ENCODE measurements at places on chromosomes 2 and 18.

GRCh38 chr2:35973737-35974132 is 381.8 kb upstream of the CRIM1 start:
- DNase-seq: no peak

- DNase-seq: no peak
Observed at GRCh38 chr2:17429130-17429529, 89.1 kb downstream of the RAD51AP2 start.

DNA sequence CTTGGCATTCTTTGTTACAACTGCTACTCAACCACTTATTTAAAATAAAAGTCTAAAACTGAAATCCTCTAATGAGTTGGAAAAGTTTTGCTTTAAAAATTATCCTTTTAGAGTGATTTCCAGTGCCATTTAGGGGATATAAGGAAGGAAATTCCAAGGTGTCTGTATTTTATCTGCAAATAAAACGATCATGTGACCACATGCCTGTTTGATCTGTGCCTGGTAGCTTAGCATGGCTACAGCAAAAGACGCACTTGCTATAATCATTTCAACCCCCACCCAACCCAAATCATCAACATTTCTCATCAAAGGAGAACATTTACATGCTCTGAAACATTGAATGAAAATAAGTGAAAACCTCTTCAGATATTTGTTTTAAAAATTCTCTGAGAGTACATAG is 615.1 kb downstream of the IRS1 start:
- no peak for DNase-seq

DNA sequence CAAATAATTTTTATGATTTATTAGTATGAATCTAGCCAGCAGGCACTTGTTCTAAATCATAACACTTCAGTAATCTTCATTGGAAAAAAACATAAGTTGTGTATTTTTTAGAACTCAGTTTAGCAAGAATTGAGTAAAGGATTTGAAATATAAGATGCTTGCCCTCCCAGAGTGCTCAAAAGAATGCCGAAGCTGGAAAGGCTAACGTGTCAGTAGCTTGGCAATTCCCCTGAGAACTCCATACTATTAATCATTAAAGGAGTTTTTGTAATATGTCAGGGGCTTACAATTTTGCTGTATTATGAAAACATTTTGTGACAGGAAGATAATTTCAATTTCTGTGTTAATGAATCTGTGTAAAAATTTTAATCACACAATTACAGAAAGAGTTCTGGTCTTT is 122.7 kb downstream of the GULP1 start:
- no peak for DNase-seq

GRCh38 chr2:120778244-120778643 is 42.6 kb downstream of the GLI2 start:
- DNase-seq: no peak

- DNase-seq: no peak
Observed at GRCh38 chr2:64140665-64141200, 3.5 kb downstream of the PELI1 start.

DNA sequence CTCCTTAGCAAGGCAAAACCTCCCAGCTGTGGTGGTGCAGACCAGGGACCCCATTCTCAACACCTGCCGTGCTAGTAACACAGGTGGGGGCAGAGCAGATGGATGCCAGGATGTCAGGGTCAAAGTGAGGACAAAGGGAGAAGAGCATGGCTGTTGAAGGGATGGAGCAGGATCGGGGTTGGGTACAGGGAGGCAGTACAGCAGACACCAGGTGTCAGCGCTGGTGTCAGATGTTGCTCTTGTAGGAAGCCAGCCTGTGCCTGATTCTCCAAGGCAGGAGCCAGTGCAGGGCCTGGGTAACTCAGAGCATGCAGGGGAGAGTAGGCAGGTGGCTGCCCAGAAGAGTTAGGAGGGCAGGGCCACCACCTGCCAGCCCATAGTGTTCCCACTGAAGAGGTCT is 222.1 kb upstream of the SPRED2 start:
- no peak for DNase-seq

DNA sequence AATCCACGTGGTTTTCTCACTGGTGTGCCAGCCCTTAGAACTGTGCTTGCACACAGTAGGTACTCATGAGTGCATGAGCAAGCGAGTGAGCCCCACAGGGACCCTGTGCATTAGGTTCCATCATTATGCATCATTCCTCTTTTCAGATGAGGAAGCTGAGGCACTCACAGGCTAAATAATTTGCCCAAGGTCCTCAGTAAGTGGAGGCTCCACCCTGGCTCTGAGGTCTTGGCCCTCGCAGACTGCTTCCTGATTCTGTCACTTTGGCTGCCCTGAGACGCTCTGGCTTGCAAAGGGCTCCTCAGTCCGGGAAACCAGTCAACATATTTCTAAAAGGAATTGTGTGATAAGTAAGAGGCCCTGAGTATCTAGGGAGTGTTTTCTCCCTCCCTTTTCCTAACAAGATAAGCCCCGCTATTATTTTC is 71.7 kb downstream of the IL1R2 start:
- no peak for DNase-seq

- no peak for DNase-seq
Observed at GRCh38 chr18:61503688-61504087, 170.5 kb downstream of the CDH20 start.

DNA sequence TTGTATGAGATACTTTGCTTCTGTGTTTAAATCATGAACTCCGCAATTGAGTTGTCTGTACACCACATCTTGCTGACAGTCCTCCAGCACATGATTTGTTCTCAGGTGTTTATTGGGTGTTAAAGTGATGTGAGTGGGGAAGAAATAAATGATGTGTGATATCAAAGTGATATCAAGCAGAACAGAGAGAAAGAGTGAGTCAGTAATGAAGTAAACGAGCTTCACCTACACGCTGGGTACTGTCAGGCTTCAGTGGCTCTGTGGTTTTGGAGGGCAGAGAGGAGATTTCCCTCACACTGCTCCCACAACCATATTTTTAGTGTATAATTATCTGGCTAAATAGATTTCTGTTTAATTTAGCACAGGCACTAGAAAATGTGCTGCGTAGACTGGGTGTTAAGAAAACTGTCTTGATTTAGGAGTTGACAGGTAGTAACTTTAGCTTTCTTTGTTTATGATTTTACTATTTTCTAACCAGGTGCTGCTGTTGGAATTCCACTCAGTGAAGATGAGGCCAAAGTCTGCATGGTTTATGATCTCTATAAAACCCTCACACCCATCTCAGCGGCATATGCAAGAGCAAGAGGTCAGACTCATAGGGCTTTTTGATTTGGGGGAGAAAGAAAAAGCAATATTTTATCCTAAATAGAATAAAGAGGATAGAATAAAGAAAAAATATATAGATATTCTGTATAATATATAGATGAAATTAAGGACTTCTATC is 21.2 kb downstream of the ATIC start:
- no peak for DNase-seq

DNA sequence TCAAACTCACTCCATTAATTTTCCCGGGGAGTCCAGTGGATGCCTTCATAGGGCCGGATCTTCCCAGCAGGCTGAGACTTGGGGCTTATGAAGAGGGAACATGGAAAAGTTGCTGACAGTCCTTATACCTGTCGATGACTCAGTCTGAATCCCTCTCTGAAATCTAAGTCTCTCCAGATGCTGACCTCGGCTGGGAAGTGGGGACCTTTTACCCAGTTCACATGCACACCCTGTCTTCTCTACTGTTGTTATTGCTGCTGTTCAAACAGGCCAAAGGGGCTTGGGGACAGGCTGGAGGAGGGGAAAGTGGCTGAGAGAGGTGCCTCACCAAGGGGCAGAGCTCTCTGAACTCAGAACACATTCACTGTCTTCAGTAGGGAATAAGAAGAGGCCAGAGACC is 4.1 kb upstream of the TNP1 start:
- no peak for DNase-seq

- DNase-seq: no peak
Observed at GRCh38 chr18:77140439-77141109, 8.0 kb upstream of the MBP start.

DNA sequence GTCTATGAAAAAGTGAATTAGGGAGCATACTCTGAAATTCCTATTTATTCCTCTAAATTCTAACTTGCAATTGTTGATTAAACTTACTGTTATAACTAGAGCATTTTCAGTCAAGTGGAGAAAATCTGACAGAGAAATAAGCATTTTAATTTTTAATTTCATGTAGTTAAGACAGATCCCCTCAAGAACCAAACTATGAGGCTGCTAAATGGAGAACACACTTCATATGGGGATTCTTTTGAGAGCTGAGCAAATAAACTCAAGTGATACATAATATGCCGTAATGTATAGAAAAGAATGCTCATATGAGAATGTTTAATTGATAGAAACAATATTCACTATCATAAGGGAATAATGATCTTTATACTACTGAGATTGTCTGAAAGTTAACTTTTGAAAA is 340.8 kb downstream of the ERBB4 start:
- DNase-seq: no peak

DNA sequence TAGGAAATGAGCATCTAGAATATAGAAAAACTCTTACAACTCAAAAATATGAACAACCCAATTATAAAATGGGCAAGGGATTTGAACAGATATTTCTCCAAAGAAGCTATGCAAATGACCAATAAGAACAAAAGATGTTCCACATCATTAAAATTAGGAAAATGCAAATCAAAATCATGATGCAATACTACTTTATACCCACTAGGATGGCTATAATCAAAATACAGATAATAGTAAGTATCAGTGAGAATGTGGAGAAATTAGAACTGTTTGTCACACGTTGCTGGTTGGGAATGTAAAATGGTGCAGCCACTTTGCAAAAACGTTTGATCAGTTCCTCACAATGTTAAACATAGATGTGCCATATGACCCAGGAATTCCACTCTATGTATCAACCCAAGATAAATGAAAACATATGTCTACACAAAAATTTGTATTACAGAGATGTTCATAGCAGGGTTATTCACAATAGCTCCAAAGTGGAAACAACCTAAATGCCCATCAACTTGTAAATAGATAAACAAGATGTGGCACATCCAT is 558.4 kb downstream of the SLC4A3 start:
- no peak for DNase-seq

- DNase-seq: no peak
Observed at GRCh38 chr2:59586176-59586575, 967.3 kb downstream of the BCL11A start.

DNA sequence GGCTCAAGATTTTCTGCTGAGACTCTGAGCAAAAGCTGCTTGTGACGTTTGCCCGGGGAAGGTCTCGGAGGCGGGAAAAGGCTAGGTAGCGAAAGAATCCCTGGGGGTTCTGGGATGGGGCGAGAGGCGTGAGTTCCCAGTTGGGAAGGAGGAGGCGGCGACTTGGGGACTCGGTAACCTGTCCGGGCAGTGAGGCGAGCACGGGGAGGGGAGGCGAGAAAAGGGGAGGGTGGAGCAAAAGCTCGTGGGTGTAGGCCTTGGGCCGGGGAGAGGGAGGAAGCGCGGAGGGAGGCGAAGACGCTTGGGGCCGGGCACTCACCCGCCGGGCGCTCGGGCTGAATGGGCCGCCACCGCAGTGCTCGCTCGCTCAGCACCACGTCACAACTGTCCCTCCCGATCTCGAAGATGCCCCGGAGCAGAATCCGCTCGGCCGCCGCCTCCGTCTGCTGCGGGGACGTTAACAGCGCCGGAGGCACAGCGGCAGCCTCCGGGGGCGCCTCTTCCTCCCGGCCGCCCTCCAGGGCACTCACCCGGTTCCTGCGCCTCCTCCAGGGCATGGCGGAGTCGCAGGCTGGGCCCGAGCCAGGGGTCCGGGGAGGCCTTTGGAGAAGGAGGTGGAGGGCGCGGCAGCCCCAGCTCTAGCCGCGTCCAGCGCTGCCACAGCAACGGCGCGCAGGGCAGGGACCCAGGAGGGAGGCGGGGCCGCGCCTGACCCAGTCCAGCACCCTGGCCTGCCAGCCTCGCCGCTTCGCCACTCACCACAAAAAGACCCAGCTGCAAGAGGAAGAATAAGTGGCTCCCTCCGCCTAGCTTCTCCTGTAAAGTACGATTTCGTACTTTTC is at the start of gene CERKL:
Gene CERKL, minus strand, starts transcription at position 656 of the 842 bp plus-strand sequence. Its CDS starts 99 bp downstream, at position 557.
- DNase-seq: no peak

GRCh38 chr2:12642859-12643258 is 73.9 kb upstream of the TRIB2 start:
- no peak for DNase-seq

GRCh38 chr18:8188184-8188583 is 421.1 kb upstream of the RAB12 start:
- DNase-seq: no peak

DNA sequence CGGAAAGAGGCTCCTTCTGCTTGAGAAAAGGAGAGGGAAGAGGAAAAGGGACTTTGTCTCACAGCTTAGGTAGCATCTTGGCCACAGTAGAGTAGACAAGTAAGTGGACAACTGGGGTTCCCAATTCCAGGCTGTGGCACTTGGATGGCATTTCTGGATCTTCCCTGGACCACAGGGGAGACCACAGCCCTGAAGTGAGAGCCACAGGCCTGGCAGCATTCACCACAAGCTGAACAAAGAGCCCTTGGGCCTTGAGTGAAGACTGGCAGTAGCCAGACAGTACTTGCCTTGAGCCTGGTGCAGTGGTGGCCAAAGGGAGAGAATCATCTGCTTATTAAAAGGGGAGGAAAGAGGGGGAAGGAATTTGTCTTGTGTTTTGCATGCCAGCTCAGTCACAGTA is 226.1 kb upstream of the KLHL14 start:
- no peak for DNase-seq

DNA sequence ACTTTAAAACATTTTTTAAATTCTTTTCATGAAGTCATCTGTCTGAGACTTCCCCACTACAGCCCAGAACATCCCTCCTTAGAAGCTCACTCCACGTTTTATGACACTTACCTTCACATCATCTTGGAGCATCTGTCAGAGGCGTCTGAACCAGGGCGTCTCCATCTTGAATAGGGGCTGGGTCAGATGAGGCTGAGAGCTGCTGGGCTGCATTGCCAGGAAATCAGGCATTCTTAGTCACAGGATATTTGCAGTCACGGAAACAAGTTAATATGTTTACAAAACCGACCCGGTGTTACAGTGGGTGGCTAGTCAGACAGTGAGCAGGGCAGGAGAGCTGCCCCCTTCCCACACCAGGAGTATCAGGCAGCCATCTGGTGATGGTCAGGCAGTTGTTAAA is 456.5 kb downstream of the FBXO15 start:
- no peak for DNase-seq

GRCh38 chr2:114122930-114123329 is 233.0 kb downstream of the ACTR3 start:
- no peak for DNase-seq

GRCh38 chr2:203484266-203485112 is 50.6 kb downstream of the RAPH1 start:
- peak; percentile 17 for DNase-seq

- no peak for DNase-seq
Observed at GRCh38 chr18:13288509-13289133, 70.1 kb downstream of the LDLRAD4 start.

- DNase-seq: no peak
Observed at GRCh38 chr18:61082976-61083630, 250.1 kb upstream of the CDH20 start.

GRCh38 chr2:193141998-193142397 is 947.3 kb upstream of the TMEFF2 start:
- DNase-seq: no peak

GRCh38 chr18:35750929-35751328 is 169.4 kb downstream of the GALNT1 start:
- no peak for DNase-seq

- DNase-seq: no peak
Observed at GRCh38 chr2:237593596-237594320, 3.2 kb upstream of the RAB17 start.
